ENCODE measurements at places on chromosomes 12 and 14.

- DNase-seq, result no peak
These were observed 23.8 kb downstream of the GRIN2B start for GRCh38 chr12:13957576-13957975.

DNA sequence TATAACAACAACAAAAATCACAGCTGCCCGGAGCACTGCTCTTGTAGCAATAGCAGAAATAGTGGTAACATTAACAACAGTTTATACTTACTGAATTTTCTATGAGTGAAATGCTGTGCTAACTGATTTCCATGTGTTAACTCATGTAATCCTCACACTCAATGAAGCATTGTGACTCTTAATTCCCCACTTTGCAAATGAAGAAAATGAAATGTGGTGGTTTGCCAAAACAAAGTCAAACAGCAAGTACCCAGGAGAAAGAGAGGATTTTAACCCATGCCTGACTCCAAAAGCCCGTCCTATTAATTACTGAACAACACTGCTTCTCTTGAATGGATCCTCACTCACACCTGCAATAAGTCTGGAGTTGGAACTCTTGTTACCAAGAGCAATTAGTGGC, 123.5 kb downstream of the MED13L start:
- no peak for DNase-seq

GRCh38 chr12:77494296-77494695, 336.4 kb upstream of the NAV3 start:
- DNase-seq, result no peak

GRCh38 chr12:71455028-71455737, 15.6 kb downstream of the LGR5 start:
- DNase-seq, result no peak

GRCh38 chr14:29637411-29637810, 290.2 kb downstream of the PRKD1 start:
- peak; percentile 71 for DNase-seq

All from breast epithelium (tissue), 4 donors.